Activated CD4-positive, CD25-positive, alpha-beta regulatory T cell treated with anti-CD3 and anti-CD28 coated beads, Interleukin-2, amount 50 U/mL, for 24 hours (primary cell): ENCODE measurements at places on chromosomes 6 and 20.

GRCh38 chr6:132333639-132334520 is 67.4 kb downstream of the MOXD1 start:
- ATAC-seq = no peak

- no peak for ATAC-seq
These were observed 9.6 kb upstream of the CST3 start for GRCh38 chr20:23647346-23647745.

GRCh38 chr6:88048578-88048977 is 937 bp downstream of the SPACA1 start:
- no peak for ATAC-seq

DNA sequence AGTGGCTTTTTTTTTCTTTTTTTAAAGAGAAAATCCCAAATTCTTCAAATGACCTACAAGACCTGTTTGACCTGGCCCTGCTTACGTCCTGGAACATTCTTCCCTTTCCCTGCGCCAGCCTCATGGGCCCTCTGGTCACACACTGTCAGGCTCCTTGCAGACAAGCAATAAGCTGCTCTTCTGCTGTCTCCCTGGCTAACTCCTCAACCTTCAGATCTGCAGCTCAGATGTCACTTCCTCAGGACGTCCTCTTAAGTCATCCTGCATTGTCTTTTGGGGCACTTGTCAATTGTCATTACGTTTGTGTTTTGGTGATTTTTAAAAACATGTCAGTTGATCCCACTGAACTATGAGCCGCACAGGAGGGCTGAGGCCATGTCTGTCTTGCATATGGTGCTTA is 28.9 kb upstream of the SLC35D3 start:
- no peak for ATAC-seq

DNA sequence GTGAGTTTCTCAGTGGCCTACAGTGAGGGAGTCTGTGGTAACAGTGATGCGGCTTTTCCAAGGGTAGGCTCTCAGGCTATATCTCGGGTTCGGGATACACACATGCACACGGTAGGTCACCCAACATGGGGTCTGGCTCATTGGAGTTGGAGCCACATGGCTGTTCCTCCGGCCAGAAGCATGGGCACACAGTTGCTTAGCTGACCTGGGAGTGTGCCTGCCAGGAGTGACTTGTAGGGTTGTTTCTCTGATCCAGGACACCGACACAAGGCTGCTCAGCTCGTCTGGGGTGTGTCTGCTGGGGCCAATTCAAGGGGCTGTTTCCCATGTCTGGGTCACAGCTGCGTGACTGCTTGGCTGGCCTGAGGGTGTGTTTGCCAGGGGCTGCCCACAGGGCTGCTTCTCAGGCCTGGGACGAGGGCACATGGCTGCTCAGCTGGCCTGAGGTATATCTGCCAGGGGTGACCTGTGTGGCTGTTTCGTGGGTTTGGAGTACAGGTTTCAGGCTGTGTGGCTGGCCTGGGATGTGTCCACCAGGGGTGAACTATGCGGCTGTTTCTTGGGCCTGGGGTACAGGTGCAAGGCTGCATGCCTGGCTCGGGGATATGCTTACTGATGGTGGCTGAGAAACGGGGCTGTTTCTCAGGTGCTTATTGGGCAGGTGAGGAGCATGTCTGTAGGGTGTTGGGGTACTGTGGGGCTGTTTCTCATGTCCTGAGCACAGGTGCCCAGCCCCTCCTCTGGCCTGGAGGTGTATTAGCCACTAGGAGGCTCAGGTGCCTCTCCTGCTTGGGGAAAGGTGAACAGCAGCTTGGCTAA is 15.2 kb downstream of the KIF25 start:
- no peak for ATAC-seq

- ATAC-seq = no peak
These were observed 4.5 kb downstream of the CPNE5 start for GRCh38 chr6:36834576-36835341.

- ATAC-seq = no peak
These were observed 72.7 kb upstream of the GATA5 start for GRCh38 chr20:62548471-62548870.

- no peak for ATAC-seq
These were observed 499.0 kb upstream of the RNF217 start for GRCh38 chr6:124463271-124463670.

DNA sequence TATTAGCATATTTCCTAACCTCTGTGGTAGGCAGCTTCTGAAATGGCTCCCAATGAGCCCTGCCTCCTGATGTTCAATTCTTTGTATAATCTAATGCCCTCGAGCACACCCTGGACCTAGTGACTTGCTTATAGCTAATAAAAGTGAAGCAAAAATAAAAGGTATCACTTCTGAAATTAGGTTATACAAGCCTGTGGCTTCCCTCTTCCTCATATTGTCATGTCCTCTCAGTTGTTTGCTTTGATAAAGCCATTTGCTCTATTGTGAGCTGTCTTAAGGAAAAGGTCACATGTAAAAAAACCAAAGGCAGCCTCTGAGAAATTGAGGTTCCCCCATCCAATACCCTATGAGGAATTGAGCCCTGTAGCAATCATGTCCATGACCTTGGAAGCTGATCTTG is 442.1 kb upstream of the ADGRB3 start:
- no peak for ATAC-seq

DNA sequence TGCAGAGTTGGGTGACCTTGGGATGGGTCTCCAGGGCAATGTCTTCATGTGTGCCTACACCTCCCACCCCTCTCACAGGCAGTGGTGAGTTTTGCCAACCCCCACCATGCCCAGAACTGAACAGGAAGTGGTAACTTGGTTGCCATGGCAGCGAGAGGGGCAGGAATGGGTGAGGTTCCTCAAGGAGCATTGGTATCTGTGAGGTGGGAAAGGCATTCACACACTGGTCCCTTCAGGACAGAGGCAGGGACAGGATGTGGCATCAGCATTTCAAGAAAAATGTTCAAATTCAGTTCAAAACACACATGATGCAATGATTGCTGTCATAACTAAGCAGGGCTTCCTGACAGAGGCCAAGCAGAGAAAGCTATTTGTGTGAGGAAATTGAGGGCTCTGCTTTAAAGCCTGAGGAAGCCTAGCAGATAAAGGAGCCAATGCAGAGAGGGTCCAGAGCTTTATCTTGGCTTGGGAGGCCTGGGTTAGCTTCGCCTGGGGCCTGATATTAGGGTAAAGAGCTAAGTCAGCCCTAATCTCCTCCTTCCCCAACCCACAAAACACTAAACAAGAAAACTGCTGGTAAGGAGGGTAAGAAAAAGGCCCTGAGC is 551 bp downstream of the TREML2 start:
- ATAC-seq = peak; percentile 18

- ATAC-seq = no peak
These were observed 125.0 kb upstream of the RPS6KA2 start for GRCh38 chr6:166752097-166752496.

DNA sequence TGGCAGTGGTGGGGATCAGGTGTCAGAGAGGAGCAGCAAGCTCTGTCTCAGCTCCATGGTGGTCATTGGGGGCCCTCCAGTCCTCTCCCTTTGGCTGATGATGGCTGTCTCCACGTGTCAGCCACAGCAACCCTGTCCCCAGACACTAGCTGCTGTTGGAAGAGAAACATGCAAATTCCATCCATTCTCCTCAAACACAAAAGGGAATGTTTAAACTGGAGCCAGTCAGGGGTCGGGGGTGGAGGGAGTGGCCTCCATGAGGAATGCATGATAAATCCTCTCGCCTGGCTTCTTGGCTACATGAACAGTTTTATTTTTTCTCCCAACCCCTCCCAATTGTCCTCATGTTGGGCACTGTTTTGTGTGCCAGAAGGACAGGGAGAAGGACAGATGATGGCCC is 86.4 kb downstream of the EDN3 start:
- no peak for ATAC-seq

DNA sequence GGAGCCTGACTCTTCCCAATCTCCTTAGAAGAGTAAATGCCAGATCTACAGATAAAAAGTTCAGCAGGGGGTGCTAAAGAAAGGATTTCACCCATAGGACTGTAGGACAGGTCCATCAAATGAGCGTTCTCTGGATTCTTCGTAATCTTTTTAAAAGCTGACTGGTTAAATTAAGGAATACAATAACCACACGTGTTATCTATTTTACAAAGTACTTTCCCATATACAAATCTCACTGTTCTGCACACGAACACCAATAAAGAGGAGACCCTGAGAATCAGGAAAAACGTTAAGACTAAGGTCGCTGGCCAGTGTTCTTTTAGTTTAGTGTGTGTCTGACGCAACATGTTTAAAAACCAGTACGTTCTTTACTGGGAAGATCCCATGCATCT is 542 bp downstream of the TUBE1 start:
- ATAC-seq = no peak

DNA sequence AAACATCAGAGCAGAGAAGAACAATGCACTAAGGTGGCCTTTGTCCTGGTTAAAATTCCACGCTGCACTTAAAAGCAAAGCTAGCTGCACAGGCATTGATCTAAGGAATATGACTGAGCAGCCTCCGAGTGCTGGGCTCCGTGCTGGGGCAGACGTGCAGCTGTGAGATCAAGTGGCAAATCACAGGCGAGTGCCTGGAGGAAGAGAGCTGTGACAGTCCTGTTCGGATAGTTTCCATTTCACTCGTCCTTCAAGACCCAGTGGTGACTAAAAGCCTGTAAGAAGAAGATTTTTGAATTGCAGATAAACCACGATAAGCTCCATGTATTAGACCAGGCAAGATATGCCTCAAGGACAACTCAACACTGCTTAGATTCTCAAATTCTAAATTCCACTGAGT is 247.9 kb downstream of the ANKRD60 start:
- ATAC-seq = no peak

GRCh38 chr6:39855356-39855995 is 63.3 kb downstream of the DAAM2 start:
- no peak for ATAC-seq

DNA sequence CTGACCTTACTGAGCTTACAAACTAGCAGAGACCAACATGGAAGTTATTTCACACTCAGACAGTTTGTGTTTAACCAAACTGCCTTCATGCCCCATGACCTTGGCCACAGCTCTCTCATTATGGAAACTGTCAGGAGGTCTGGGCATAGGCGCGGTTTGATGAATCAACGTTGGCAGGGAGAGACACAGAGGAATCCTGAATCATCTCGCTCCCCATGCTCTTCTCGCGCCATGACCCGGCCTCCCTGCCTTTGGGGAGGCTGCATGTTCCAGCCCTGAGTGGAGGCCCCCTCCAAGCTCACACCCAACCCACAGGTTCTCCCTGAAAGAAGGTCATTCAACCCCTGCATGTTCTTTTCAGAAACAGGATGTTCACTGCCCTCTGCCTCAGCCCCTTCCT is 15.9 kb upstream of the GDAP1L1 start:
- ATAC-seq = no peak

- ATAC-seq = no peak
These were observed 82.6 kb downstream of the DOK5 start for GRCh38 chr20:54557806-54558590.

DNA sequence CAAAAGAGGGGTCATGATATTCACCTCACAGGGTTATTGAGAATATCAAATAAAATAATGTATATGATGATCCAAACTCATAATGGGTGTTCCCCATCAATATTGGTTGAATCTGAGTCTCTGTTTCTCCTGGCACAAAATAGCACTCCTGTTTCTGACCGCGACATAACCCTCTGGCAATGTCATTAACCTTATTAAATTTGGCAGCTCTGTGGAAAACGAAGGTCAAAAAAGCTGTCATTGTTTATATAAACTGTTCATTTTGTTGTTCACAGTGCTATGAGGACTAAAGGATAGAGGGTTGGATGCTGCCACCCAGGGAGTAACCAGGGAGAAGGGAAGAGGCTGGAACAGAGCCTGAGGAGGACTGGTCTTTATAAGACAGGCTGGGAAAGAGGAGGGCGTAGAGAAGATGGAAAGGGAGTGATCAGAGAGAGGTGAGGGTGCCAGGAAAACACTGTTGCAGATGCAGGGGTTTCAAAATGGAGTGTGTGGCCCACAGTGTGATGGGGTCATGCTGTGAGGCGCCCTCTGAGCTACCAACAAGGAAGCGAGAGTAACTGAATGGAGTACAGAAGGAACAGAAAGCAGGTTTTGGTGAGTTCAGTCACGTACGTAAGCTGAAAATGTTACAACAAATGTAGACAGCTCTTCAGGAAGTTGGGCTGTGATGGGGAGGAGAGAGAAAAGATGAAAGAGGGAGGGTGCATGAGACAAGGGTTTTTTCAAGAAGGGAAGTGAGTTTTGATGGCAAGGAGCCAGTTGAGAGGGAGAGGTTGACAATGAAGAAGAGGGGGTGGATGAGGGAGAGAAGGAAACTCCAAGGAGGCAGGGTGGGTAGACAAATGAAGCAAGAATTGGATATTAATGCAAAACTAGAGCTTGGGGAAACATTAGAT is 251.6 kb upstream of the TAB2 start:
- ATAC-seq = peak; percentile 84
